ENCODE measurements at places on chromosomes 12 and 14.

DNA sequence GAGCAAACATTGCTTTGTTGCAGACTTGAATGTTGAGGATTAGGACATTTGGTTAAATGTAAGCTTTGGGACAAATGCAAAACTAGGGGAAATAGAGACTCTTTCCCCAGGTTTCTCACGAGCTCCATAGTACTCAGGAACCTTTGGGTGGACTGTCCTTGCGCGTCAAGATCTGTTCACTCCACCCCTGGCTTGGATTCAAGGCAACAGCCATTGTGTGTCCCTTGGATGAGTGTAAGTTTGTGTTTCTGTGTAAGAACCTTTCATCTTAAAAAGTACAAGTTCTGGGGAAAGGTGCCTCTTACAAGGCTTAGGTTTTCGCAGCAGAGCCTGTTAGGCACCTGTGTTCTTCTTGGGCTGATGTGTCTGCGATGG lies 3.7 kb downstream of the SUSD6 start:
- DNase-seq, result no peak

DNA sequence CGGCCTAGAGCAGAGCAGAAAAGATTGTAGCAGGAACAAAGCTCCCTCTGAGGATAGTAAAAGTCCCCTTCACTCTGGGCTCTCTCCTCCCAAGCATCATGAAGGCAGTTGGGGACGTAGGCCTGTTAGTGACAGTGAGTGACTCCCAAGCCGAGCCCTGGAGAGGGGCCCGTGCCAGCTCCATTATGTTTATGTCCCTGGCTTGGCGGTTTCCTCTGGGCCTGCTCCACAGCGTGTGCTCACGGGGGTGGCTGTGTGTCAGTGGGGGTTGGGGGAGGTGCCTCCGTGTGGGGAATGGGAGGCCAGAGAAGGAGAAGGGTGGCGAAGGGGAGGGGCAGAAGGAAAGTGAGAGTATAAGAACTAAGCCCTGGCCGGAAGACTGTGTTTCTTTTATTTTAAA lies 170.0 kb upstream of the VASH1 start:
- DNase-seq, result no peak

- no peak for DNase-seq
Observed at GRCh38 chr14:100428727-100429126, 105.6 kb downstream of the SLC25A47 start.

- no peak for DNase-seq
Observed at GRCh38 chr14:93462479-93462878, 31.7 kb downstream of the UNC79 start.

DNA sequence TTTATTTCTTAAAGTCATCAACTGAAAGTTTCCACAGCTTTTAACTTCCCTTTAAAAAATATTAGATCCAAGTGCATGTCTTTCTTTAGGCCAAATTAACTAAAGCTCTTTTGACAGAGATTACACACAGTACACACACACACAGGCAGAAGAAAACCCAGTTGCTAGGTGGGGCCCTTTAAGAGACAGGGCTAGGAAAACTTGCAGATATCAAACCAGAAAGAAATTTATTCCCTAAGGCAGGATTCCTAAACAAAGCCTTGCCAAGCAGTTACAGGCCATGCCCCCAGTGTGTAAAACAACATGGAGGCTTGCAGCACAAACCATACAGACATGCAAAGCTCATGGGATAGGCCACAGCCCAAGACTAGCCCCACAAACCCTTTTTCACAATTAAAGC lies 123.4 kb downstream of the FSCB start:
- no peak for DNase-seq

All from NCI-H1105 treated with DMSO at 0.1 percent for 48 hours (cell line).